Foreskin keratinocyte (primary cell): ENCODE measurements at places on chromosomes 16 and 17. TPM values are rescaled to one million over a fixed set of nuclear protein-coding genes. Genes with fewer than 3 reads are reported as not detected.

Gene RILP
- 5.1 and 5.5 TPM in 2 replicates for total RNA-seq

Gene CYB561
- 20.0 and 23.9 TPM in 2 replicates for total RNA-seq

Gene HLF
- total RNA-seq: 0.04 TPM in 1 of 2 replicates, not detected in the other

Gene CACNG5
- not detected in 2 replicates for total RNA-seq

Gene HEATR9
- total RNA-seq: not detected in 2 replicates

Gene SLC12A3
- total RNA-seq: not detected in 2 replicates

GRCh38 chr16:11251525-11252481 lies 4.2 kb downstream of the SOCS1 start:
- DNase-seq: no peak

- DNase-seq: peak; percentile 78
Measured at GRCh38 chr17:40952661-40953060, 14.1 kb downstream of the KRT39 start.

- DNase-seq: no peak
Measured at GRCh38 chr17:41294016-41294415, 8.6 kb downstream of the KRTAP29-1 start.

GRCh38 chr17:82073446-82073845 lies 7.8 kb upstream of the DUS1L start:
- peak; percentile 62 for DNase-seq

- DNase-seq: no peak
Measured at GRCh38 chr17:76517638-76518038, 16.4 kb upstream of the RHBDF2 start.

DNA sequence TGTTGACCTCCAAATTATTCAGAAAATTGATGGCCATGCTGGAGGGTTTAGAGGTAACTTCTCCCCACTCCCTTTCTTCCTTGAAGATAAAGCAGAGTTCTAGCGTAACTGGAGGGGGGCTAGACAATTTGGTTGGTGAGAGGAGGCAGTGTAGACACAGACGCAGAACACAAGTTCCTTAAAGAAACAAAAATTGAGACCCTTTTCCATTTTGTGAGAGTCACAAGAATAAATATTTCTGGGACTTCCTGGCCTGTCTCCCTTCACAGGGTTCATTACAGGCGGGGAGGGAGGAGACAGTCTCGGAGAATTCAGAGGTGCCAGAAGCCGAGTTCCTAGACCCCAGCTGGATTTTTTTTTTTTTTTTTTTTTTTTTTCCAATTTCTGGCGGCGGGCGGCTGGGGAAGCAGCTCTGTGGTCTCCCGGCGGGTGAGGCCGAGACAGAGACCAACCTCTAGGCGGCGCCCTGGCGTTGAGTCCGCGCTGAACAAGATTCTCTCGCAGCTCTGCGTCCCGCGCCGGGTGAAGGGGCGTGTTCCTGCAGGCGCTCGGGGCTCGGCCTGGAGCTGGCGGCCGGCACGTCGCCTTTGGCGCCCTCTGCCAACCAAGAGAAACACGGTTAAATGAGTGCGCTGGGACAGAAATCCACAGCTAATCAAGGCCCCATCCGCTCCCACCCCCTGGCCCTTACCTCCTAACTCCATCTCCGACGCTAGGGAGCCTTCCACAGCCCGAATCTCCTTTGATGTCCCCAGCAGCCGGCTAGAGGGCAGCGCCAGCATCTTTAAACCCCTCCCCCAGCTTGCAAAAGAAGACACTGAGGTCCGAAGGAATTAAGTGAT lies 10.2 kb upstream of the HOXB9 start:
- DNase-seq: no peak

GRCh38 chr17:17361867-17362539 lies 58.8 kb downstream of the NT5M start:
- no peak for DNase-seq

DNA sequence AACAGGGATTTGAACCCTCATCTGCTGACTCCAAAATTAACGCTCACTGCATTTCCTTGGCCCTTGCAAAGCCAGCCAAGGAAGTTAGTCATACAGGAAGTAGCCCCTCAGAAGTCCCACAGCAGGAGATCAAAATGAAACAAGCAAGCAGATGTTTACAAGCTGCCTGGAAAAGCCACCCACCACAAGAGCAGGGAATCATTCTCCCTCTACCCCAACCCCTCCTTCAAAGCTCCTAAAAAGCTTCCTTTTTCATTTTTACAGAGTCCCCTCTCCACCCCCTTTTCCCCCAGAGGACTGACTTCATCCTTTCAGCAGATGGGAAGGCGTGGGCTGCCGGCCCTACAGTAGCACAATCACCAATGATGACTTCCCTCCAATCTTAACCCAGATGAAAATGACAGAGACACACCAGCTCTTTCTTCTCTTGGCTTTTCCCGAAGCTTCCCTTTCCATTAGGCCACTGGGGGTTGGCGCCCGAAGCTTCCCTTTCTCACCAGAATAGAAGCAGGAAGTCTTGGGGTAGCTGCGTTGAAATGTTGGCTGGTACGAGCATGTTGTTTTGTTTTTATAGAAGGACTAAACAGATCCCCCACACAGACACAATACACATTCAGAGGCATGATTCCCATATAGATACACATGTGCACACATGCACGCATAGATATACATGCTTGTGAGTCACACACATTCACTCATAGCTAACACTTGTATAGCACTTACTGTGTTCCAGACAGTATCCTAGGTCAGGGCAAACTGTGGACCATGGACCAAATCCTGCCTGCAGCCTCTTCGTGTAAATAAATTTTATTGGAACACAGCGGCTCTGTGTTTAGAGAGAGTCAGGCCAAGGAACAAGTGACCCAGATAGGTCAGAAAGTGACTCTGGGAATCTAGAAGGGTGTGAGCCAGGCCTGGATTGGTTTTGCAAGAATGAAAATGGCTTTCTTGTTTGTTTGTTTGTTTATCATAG lies 17.4 kb downstream of the ITPRIPL2 start:
- DNase-seq: no peak

DNA sequence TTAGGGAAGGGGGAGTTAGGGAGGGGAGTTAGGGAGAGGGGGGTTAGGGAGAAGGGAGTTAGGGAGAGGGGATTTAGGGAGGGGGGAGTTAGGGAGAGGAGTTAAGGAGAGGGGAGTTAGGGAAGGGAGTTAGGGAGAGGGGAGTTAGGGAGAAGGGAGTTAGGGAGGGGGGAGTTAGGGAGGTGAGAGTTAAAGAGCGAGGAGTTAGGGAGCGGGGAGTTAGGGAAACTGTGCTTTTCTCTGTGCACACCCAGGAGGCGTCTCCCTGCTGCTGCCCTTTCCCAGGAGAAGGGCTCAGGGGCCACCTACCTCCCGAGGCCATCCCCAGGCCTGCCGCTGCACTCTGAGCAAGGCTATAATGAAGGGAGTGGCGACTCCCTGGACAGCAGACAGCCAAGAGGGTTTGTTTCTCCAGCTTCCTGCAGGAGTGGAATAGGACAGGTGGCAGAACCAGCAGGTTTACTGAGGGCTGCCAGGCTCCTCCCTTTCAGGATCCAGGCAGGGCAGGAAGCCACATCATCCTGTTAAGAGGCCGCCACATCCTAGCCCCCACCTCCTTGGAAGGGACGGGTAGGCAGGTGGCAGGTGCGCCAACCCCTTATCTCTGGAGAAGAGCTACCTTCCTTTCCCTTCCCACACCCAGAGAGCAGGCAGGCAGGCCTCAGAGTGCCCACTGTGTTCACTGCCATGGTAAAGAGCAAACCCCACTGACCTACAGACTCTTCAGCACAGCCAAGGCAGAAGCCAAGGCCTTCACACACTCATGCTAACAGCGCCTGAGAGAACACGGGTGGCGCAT lies 4.3 kb downstream of the CANT1 start:
- no peak for DNase-seq

- DNase-seq: no peak
Measured at GRCh38 chr17:51200295-51200694, 34.1 kb downstream of the NME2 start.

- no peak for DNase-seq
Measured at GRCh38 chr16:4058386-4058785, 57.9 kb downstream of the ADCY9 start.

DNA sequence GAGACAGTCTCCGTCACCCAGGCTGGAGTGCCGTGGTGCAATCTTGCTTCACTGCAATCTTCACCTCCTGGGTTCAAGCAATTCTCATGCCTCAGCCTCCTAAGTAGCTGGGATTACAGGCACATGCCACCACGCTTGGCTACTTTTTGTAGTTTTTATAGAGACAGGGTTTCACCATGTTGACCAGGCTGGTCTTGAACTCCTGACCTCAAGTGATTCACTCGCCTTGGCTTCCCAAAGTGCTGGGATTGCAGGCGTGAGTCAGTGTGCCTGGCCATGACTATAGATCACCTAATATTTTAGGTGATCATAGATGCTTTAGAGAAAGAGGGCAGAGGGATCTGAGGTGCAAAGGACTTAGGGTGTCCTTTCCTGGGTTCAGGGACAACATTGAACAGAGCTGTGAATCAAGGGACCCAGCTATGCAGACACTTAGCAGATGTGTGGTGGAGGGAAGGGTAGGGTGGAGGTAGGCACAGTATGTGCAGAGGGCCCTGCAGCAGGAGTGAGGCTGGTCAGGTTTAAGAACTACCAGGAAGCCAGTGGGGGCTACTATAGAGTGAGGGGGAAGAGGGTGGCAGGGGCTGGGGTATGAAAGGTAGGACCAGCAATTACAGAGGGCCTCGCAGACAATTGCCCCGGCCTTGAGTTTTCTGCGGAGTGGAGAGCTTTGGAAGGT lies 116.5 kb downstream of the CMIP start:
- DNase-seq: no peak

GRCh38 chr17:41340494-41340893 lies 10.1 kb downstream of the KRT33A start:
- DNase-seq: no peak

DNA sequence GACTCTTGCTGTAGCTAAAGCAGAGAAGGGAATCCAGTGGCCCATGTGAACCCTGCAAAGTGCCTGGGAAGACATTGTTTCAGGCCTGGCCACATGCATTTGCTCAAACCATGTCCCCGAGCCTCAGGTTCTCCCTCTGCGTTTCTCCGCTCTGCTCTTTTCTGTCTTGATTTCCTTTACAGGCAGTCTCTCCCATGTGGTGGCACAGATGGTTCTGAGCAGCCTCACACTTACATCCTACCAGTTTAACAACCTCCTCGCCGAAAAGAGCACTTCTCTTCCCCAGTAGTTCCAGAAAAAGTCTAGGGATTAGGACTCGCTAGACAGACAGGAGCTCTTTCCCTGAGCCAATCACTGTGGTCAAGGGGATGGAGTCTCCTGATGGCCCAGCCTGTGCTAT lies 28.3 kb upstream of the MYH10 start:
- no peak for DNase-seq

DNA sequence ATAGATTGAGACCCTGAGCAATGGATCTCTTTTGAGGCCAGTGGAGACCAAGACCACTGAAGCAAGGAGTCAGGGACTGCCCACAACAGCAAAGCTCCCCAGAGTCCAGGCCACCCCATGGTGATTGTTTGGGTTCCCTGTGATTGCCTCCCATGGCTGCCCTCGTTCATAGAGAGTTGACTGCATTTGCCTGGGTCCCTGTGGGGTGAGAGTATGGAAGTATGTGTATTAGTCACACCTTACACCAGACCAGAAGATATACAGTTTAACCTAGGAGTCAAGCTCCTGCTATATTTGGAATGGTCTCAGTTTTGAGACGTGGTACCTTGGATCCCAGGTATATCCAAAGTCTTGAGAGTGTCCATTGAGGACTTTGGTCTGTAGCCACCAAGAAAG lies 20.2 kb downstream of the HLF start:
- no peak for DNase-seq

DNA sequence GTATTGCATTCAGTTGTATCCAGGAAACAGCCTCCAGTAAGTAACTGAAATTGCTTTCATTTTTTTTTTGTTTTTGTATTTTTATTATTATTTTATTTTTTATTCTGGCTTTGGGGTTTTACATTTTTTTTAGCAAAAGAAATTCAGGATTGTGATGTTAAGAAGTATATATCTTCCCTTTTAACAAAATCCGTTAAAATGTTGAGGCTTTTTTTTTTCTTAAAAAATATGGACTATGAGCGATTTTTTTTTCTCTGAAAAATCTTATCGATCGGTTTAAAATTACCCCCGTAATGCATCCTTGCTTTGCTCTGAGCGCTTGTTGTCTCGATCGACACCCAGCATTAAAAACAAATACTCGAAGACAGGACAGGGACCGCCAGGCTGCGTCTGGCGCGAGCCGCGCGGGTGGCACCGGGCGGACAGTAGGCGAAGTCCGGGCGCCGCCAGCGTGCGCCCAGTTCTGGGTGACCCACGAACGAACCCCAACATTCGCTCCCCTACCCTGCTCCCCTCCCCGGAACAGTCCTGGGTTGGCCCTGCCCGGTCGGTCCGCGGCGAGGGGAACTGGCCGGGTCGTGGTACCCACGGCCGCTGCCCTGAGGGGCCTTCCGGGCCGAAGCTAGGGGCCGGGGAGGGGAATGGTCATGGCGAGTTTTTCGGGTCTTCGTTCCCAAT lies 482 bp downstream of the BAHCC1 start:
- DNase-seq: no peak

DNA sequence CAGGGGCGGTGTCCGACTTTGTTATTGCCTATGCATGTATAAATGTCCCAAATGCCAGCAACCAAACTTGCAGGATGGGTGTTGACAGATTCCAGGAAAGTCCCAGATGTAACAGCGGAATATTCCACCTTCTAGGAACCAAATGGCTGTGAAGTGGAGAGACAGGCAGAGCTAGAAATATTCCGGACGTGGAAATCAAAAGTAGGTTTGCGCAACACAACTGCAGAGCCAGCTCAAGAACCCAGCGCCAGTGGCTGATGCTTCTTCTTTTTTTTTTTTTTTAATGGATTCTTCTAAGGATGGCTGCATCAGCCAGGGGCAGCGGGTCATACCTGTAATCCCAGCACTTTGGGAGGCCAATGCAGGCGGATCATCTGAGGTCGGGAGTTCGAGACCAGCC lies 601.7 kb downstream of the MAF start:
- DNase-seq: no peak

GRCh38 chr17:37702598-37702997 lies 42.3 kb downstream of the HNF1B start:
- DNase-seq: peak; percentile 71

GRCh38 chr16:88390735-88391134 lies 8.0 kb downstream of the ZNF469 start:
- no peak for DNase-seq

GRCh38 chr16:55661941-55662643 lies 6.3 kb downstream of the SLC6A2 start:
- peak; percentile 81 for DNase-seq

- DNase-seq: no peak
Measured at GRCh38 chr17:78120971-78121800, 7.4 kb downstream of the TMC6 start.

- no peak for DNase-seq
Measured at GRCh38 chr17:74842146-74842598, 17.5 kb downstream of the GRIN2C start.

- no peak for DNase-seq
Measured at GRCh38 chr17:8320990-8321389, 10.9 kb downstream of the ARHGEF15 start.

DNA sequence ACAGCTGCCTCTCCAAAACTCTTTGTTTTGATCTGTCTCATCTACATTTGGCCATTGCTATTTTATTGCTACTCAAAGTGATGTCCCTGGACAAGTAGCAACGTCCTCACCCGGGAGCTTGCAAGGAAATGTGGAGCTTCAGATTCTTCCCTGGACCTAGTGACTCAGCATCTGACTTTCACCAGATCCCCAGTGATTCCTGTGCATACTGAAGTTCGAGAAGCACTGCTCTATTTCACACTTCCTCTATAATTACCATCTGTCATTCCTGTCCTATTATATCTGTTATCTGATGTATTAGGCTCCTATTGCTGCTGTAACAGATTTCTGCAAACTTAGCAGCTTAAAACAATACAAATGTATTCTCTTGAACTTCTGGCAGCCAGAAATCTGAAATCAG lies 28.5 kb upstream of the VAT1L start:
- no peak for DNase-seq
